HFFc6 (cell line): ENCODE measurements at places on chromosomes 2 and 18. TPM values are rescaled to one million over a fixed set of nuclear protein-coding genes. Genes with fewer than 3 reads are reported as not detected.

GRCh38 chr2:3652896-3653625, 4.9 kb upstream of the ALLC start:
- H3K4me3 ChIP-seq = no peak overlapping the region
- H3K4me1 ChIP-seq = peaks cover 10% of the 10 kb centered on the region; the same call in 1 of the 2 replicates
- H3K27ac ChIP-seq = no peak overlapping the region
- peaks cover 19% of the 10 kb centered on the region for H3K27me3 ChIP-seq
- H3K36me3 ChIP-seq = no peaks in the 10 kb centered on the region
- no peak for DNase-seq

- no peaks in the 10 kb centered on the region for H3K36me3 ChIP-seq
- no peak for DNase-seq
- H3K4me1 ChIP-seq = no peaks in the 10 kb centered on the region
These were observed 60.1 kb downstream of the RDH14 start for GRCh38 chr2:18500333-18500732.

GRCh38 chr2:10547663-10548376, 99.7 kb upstream of the ODC1 start:
- peaks cover 35% of the 10 kb centered on the region for H3K4me1 ChIP-seq
- no peak for DNase-seq
- H3K4me3 ChIP-seq = no peak overlapping the region
- no peaks in the 10 kb centered on the region for H3K36me3 ChIP-seq
- no peak overlapping the region; the same call in 1 of the 2 replicates for H3K27ac ChIP-seq

GRCh38 chr18:65227970-65228369, 522.8 kb upstream of the CDH7 start:
- no peak overlapping the region for H3K27ac ChIP-seq
- H3K4me3 ChIP-seq = no peak overlapping the region
- DNase-seq = no peak
- H3K27me3 ChIP-seq = no peaks in the 10 kb centered on the region

GRCh38 chr2:222739939-222740338, 68.5 kb downstream of the MOGAT1 start:
- H3K27me3 ChIP-seq = no peaks in the 10 kb centered on the region; the same call in 1 of the 2 replicates
- no peak for DNase-seq
- H3K4me3 ChIP-seq = no peak overlapping the region
- peaks cover 60% of the 10 kb centered on the region for H3K4me1 ChIP-seq

DNA sequence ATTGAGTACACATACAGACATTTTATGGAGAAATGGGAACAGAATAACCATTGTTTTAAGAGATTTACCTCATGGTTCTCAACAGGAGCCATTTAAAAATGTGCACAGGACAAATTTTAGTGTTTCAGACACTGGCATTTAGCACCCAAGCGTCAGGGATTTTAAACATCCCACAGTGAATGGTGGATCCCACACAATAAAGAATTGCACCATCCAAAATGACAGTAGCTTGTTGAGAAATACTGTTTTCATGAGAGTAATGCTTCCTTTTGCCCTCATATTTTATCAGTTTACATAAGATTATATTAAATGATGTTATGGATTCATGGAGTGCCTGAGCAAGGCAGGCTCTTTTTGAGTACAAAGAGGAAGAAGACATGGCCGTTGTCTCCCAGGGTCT, 54.0 kb downstream of the MFSD6 start:
- H3K4me3 ChIP-seq = no peak overlapping the region
- H3K27me3 ChIP-seq = peaks cover 2% of the 10 kb centered on the region
- no peak for DNase-seq
- H3K36me3 ChIP-seq = no peaks in the 10 kb centered on the region
- peaks cover 13% of the 10 kb centered on the region for H3K4me1 ChIP-seq

DNA sequence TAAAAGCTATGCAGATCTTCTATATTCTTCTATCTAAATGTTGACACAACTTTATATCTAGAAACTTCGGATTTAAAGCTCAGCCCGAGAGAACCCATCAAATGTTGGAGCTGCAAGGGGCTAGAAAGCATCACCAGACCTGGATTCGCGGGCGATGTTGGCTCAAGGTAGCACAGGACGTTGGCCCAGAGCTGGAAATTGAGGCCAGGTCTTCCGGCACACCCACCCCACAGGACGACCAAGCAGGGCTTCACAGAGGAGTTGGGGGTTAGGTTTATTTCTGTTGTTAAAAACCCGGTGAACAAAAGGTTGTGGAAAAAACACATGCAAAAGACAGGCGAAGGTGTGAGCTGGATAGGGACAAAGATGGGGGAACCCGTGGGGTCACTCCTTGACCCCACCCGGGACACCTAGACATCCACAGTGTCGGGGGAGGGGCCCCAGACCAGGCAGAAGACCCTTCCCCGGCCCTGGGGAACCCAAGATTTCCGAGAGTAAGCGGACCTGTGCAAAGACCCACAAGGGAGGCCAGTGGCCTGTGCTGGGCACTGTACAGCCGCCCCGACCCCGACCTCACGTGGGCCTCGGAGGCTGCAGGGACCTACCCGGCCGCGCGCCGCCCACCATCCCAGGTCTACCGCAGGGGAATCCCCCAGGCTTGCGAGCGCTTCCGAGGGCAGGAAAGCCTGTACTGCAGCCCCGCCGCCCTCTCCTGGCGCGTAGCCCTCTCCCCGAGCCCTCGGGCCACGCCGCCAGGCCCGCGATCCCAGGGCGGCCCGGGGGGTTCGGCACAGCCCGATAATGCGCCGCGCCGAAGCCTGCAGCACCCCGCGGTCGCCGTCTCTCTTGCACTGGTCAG, 1.8 kb upstream of the AGBL5 start:
- peak overlapping the region; percentile 97 for H3K4me3 ChIP-seq
- H3K36me3 ChIP-seq = peaks cover 19% of the 10 kb centered on the region
- peak overlapping the region; percentile 98 for H3K27ac ChIP-seq
- peaks cover 31% of the 10 kb centered on the region for H3K4me1 ChIP-seq

DNA sequence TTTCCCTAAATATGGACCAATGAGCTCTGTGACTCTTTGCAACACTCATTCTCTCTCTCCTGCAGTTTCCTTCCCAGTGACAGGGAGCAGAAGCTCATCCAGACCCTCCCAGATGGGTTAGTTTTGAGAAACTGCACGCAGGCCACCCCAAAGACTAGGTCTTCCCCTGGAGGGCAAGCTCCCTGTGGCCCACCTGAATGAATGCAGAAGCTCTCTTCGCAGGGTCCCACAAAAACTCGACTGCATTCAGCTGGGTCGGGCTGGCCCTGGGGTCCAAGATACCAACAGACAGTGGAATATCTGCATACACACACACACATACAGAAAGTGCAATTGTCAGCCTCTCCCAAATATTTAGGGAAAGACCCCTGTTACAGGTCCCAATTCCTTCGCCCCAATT, 37.0 kb downstream of the TFCP2L1 start:
- no peak overlapping the region for H3K4me3 ChIP-seq
- H3K36me3 ChIP-seq = no peaks in the 10 kb centered on the region
- no peak for DNase-seq
- no peaks in the 10 kb centered on the region for H3K4me1 ChIP-seq

DNA sequence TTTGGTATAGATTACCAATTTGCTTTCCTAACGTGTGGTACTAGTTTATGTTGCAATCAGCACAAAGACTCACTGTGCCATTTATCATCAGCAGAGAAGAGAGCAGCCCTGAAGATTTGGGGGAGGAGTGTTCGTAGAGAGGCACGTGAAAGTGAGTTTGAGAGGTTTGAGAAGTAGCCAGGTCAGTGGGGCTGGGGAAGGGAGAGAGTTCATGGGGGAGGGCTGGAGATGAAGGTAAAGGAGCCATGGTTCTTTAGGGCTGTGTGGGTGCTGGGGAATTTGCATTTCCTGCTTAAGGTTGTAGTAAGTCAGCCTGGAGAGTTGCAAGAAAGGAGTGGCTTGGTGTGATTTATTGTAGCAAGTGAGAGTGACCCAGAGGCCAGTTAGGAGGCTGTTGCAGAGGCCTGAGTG, 172.1 kb downstream of the NEDD4L start:
- no peaks in the 10 kb centered on the region; the same call in 1 of the 2 replicates for H3K27me3 ChIP-seq
- no peak overlapping the region for H3K4me3 ChIP-seq
- no peaks in the 10 kb centered on the region for H3K36me3 ChIP-seq
- DNase-seq = no peak

GRCh38 chr2:207662203-207662602, 37.0 kb upstream of the METTL21A start:
- H3K27me3 ChIP-seq = peaks cover 4% of the 10 kb centered on the region
- H3K4me1 ChIP-seq = peaks cover 12% of the 10 kb centered on the region
- no peak for DNase-seq

DNA sequence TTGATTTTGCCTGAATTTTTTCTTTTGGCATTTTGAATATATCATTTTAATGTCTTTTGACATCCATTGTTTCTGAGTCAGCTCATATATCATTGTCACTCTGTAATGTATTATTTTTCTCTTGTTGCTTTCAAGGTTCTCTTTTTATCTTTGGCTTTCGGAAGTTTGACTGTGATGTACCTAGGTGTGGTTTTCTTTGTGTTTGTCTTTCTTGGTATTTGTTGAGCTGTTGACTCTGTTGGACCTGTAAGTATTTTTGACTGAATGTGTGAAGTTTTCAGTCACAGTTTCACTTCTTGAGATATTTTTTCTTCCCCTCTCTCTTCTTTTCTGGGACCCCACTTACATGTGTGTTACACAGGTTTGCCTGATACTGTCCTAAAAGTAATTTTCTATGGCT, 24.9 kb upstream of the DRC1 start:
- no peak overlapping the region for H3K27ac ChIP-seq
- no peaks in the 10 kb centered on the region for H3K27me3 ChIP-seq
- no peak overlapping the region for H3K4me3 ChIP-seq
- 0 out of 2 replicates have a peak, but pooled peaks cover 5% of the 10 kb centered on the region for H3K4me1 ChIP-seq

DNA sequence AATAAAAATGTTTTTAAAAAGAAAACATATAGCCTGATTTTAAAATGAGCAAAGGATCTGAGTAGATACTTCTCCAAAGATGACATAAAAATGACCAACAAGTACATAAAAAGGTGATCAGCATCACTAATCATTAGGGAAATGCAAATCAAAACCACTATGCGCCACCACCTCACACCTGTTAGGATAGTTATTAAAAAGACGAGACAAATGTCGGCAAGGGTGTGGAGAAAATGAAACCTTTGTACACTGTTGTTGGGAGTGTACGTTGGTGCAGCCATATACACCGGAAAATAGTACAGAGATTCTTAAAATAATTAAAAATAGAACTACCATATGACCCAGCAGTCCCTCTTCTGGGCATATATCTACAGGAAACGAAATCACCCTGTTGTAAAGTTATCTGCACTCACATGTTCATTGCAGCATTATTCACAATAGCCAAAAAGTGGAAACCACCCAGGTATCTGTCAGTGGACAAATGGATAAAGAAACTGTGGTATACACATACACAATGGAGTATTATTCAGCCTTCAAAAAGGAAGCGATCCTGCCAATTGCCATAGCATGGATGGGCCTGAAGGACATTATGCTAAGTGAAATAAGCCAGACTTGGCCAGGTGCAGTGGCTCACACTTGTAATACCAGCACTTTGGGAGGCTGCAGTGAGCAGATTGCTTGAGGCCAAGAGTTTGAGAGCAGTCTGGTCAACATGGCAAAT, 91.6 kb downstream of the PRKRA start:
- H3K36me3 ChIP-seq = peaks cover 8% of the 10 kb centered on the region; the same call in 1 of the 2 replicates
- no peak overlapping the region for H3K27ac ChIP-seq
- peaks cover 2% of the 10 kb centered on the region; the same call in 1 of the 2 replicates for H3K27me3 ChIP-seq
- DNase-seq = no peak
- no peaks in the 10 kb centered on the region for H3K4me1 ChIP-seq

DNA sequence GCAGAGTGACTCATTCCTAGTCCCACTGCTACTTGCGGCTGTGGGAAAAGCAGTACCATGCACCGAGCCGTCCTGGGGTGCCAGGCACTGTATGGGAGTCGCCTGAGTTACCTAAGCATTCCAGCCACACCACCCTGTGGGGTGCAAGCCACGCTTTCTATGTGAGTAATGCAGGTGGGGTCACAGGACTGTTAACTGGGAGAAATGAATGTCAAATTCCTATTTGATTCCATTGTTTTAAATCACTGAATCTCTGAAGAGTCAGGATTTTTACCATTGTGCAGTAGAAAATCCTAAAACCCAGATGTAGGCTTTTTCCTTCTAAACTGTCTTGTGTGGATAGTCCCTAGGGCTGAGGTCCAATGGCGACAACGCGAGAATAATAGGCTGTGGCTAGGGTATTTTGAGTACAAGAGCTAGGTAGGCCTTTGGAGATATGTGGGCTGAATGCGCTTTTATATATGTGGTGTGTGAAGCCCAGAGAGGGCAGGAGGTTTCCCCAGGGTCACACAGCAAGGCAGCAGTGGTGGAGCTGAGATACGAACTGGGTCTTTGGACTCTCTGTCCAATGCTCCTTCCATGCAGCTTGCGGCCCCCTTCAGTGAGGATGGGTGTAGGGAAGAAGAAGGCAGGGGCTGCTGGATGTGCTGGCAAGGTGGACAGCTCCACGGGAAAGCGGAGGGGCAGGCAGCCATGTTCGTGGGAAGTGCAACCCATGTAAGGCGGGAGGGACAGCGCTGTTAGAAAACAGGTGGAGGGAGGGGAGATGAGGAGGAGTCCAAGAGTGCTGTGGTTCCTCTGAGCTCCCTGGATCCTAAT, 83.2 kb downstream of the DDX1 start:
- no peak overlapping the region for H3K4me3 ChIP-seq
- peak; percentile 21 for DNase-seq
- no peaks in the 10 kb centered on the region for H3K36me3 ChIP-seq
- peaks cover 29% of the 10 kb centered on the region for H3K27me3 ChIP-seq

DNA sequence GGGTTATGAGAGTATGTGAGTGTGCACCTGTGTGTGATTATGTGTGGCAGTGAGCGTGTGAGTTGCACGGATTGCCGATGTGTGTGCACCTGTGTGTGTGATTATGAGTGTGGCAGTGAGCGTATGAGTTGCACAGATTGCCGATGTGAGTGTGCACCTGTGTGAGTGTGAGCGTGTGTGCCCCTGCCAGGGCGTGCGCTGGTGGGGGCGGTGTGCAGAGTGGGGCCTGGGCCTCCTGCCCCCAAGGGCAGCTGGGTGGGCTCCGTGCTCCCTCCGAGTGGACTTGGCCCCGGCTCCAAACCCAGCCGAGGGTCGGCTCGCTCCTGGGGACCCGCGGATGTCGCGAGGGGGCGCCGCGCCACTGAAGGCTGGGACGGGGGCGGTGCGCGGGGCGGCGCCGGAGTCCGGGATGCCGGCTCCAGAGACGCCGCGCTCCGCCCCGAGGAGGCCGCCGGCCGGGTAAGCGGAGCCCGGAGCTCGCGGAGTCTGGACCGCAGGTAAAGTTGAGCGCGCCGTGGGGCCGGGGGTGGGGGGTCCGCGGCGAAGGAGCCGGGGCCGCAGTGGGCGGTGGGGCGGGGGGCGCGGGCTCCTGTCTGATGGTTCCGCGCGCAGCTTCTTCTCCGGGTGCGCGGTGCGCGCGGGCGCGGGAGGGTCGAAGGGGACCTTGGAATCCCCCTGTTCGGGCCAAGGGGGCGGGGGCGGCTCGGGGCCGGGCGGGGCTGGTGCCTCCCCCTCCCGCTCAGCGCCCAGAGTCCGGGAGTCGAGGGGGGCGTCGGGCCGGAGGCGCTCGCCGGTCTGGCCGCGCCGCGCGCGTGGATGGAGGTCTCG, at the start of gene KCNG2:
KCNG2 (plus strand) TSS at position 421 of the 828 bp plus-strand sequence. CDS start 65,730 bp downstream, outside the sequence.
- H3K27me3 ChIP-seq = peaks cover 31% of the 10 kb centered on the region
- peaks cover 6% of the 10 kb centered on the region for H3K4me1 ChIP-seq
- DNase-seq = no peak
- H3K27ac ChIP-seq = no peak within 1 kb of the TSS
- no peak within 1 kb of the TSS for H3K4me3 ChIP-seq

GRCh38 chr2:105400138-105400540, 1.3 kb upstream of the FHL2 start:
- H3K36me3 ChIP-seq = peaks cover 28% of the 10 kb centered on the region
- H3K27me3 ChIP-seq = no peaks in the 10 kb centered on the region
- H3K4me1 ChIP-seq = peaks cover 49% of the 10 kb centered on the region
- DNase-seq = no peak
- H3K27ac ChIP-seq = no peak overlapping the region

GRCh38 chr2:102027036-102027980, 35.5 kb downstream of the IL1R2 start:
- DNase-seq = peak; percentile 69
- peaks cover 59% of the 10 kb centered on the region for H3K4me1 ChIP-seq
- no peaks in the 10 kb centered on the region for H3K27me3 ChIP-seq
- H3K36me3 ChIP-seq = peaks cover 3% of the 10 kb centered on the region; the same call in 1 of the 2 replicates

RAD51AP2 gene
- not detected in 3 replicates for total RNA-seq

SERPINB4 gene
- total RNA-seq = not detected in 2 replicates

MC4R gene
- not detected in 3 replicates for total RNA-seq

IL36A gene
- not detected in 3 replicates for total RNA-seq
